ENCODE measurements at places on chromosomes 16 and 17.
A peak's percentile ranks its signal among the peaks of the same experiment; 100 is the strongest.

DNA sequence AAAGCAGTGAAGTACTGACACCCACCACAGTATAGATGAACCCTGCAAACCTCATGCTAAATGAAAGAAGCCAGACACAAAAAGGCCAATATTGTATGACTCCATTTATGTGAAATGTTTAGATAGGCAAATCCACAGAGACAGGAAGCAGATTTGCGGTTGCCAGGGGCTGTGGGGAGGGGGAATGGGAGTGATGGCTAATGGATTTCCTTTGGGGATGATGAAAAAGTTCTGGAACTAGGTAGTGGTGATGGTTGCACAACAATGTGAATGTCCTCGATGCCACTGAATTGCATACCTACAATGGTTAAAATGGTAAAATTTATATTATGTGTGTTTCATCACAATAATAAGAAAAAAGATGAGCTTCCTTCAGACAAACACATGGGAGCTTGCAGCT is 28.4 kb upstream of the WFIKKN2 start:
- no peak for DNase-seq

DNA sequence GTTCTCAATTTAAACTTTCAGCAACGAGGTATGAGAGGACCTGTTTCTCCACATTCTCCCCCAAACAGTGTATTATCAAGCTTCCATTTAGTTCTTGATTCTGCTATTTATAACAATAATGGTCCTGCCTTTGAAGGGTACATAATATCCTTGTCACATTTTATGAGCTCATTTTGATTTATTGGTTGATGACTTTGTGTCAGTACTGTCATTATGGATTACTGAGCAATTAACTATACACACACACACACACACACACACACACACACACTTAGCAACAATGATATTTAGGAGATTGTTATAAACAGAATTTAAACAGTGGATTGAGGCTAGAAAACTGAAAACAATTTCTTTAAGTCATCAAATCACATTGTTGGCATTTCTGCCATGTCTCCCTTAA is 7.0 kb downstream of the TMIGD1 start:
- no peak for DNase-seq

GRCh38 chr16:14097182-14097959 is 26.3 kb downstream of the MRTFB start:
- no peak for DNase-seq

DNA sequence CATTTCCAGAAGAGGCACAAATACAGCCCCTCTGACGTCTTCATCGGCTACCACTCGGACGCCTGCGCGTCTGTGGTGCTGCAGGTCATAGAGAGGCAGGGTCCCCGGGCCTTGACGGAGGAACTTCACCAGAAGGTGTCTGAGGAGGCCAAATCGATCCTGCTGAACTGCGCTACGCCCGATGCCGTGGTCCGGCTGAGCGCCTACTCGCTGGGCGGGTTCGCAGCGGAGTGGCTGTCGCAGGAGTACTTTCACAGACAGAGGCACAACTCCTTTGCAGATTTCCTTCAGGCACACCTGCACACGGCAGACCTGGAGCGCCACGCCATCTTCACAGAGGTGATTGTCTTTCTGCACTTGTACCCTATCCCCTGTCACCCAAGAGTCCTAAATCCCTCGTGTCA is 67.0 kb upstream of the ENDOV start:
- no peak for DNase-seq

GRCh38 chr17:10268005-10268404 is 69.6 kb upstream of the GAS7 start:
- no peak for DNase-seq

DNA sequence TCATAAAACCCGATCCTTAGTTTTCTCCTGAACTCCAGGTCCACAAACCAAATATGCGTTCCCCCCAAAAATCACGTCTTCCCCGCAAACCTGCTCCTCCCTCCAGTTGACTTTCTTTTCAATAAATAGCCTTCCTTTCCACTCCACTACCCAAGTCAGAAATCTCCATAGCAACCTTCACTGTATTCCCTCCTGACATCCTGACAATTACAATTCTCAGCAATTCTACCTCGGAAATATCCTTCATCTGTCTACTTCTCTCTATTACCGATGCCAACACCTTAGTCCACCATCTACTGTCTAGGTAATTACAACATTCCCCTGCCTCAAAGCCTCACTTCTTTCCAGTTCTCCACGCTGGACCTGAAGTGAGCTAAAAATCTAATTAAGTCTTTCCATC is 50.7 kb downstream of the SMURF2 start:
- no peak for DNase-seq

DNA sequence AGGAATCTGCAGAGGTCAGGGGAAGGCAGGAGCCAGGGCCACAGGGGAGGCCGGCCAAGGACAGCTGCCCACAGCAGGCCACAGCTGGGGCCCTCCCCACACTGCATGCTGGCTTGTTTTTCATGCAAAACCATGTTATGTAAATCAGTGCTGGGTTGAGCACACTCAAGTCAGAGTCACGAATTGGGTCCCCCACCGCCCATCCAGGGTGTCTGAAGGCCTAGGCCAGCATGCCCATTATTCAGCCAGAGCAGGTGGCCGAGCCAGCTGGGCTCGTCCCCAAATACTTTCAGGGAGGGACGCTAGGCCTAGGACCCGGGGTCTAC is 51.2 kb upstream of the TOB1 start:
- DNase-seq = no peak

GRCh38 chr17:39636587-39636926 is 387 bp upstream of the STARD3 start:
- DNase-seq = no peak

- peak; percentile 75 for DNase-seq
These were observed 104.3 kb downstream of the STXBP4 start for GRCh38 chr17:55072898-55073297.

- peak; percentile 64 for DNase-seq
These were observed 837 bp upstream of the PRDM7 start for GRCh38 chr16:90077757-90078578.

DNA sequence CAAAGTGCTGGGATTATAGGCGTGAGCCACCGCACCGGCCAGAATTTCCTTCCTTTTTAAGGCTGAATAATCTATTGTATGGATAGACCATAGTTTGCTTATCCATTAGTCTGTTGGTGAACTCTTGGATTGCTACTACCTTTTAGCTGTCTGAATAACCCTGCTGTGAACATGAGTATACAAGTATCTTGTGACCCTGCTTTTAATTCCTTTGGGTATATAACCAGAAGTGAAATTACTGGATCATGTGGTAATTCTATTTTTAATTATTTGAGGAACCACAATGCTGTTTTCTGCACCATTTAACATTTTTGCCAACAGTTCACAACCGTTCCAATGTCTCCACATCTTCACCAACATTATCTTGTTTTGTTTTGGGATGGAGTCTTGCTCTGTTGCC is 4.6 kb upstream of the OTOA start:
- no peak for DNase-seq

- no peak for DNase-seq
These were observed 77.1 kb upstream of the DNAH17 start for GRCh38 chr17:78654325-78654724.

GRCh38 chr17:73007407-73007806 is 85.1 kb downstream of the SLC39A11 start:
- no peak for DNase-seq

- DNase-seq = no peak
These were observed 31.5 kb downstream of the USP43 start for GRCh38 chr17:9676820-9677310.

- no peak for DNase-seq
These were observed 501 bp upstream of the AP2B1 start for GRCh38 chr17:35586569-35587073.

GRCh38 chr17:36017799-36018198 is at the start of gene CCL23:
Gene CCL23 (minus strand): TSS chr17:36017972. CDS start chr17:36017897, 75 bp downstream.
- no peak for DNase-seq

- no peak for DNase-seq
These were observed 52.6 kb downstream of the CYB5B start for GRCh38 chr16:69476920-69477443.

- no peak for DNase-seq
These were observed 197.0 kb downstream of the AXIN2 start for GRCh38 chr17:65364438-65364837.

- DNase-seq = no peak
These were observed 1.2 kb upstream of the PROCA1 start for GRCh38 chr17:28712705-28713415.

DNA sequence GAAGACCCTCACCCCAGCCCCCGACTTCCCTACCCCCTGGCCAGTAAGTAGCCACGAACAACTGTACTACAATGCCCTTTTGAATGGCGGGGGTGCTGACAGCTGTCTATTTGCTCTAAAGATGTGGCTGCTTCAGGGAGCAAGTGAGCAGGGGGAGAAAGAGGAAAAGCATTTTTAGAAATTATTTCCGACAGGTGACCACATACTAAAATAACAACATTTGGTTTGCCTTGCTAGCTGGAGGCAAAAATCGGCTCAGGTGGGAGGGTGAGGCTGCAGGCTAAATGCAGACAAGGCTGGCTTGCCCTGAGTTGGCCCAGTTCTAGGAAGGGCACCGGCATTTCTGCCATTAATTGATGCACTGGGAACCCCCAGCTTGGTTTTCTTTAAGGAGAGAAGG is 188.5 kb downstream of the XYLT1 start:
- DNase-seq = no peak

GRCh38 chr17:50609380-50610074 is 25.2 kb upstream of the ABCC3 start:
- DNase-seq = no peak

- DNase-seq = no peak
These were observed 31.9 kb upstream of the YPEL2 start for GRCh38 chr17:59299400-59300092.

- no peak for DNase-seq
These were observed 408.4 kb upstream of the EEF2KMT start for GRCh38 chr16:5506021-5506420.

DNA sequence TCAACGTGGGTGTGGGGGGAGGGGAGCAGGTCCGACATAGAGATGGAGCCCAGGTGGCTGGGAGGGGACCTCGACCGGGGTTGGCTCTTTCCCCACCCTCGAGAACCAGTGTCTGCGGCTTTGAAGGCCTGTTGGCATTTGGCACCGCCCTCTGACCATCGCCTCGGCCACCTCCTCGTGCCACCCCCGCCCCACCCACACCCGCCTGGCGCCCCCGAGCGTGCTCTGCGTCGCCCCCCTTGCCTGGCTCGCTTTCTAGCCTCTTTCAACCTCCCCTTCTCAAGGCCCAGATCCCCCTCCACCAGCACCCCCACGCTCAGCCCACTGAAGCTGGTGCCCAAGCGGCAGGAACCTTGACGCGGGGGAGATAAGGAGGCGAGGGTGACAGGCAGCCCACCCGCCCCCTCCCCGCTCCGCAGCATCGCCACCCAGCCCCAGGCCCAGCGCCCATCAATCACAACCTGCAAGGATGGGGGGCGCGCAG is 619 bp downstream of the CACNB1 start:
- peak; percentile 32 for DNase-seq

- DNase-seq = no peak
These were observed 22.6 kb downstream of the ZFHX3 start for GRCh38 chr16:73025151-73025855.

- no peak for DNase-seq
These were observed 643.5 kb downstream of the CDH11 start for GRCh38 chr16:64478252-64478906.

DNA sequence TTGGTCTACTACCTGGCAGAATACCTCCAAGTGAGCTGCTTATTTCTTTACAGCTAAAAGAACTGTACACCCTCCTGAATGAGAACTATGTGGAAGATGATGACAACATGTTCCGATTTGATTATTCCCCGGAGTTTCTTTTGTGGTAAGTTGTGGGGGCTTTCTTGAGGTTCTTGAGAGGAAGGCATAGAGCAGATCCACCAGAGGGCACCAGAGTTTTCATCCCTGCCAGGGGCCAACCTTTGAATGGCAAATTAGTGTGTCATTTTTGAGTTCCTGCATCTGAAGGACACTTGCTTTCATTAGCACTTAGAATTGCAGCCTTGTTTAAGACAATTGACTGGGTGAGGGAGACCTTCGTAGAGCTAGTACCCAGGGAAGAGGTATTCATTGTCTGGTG is 35.0 kb downstream of the NMT1 start:
- DNase-seq = peak; percentile 10

DNA sequence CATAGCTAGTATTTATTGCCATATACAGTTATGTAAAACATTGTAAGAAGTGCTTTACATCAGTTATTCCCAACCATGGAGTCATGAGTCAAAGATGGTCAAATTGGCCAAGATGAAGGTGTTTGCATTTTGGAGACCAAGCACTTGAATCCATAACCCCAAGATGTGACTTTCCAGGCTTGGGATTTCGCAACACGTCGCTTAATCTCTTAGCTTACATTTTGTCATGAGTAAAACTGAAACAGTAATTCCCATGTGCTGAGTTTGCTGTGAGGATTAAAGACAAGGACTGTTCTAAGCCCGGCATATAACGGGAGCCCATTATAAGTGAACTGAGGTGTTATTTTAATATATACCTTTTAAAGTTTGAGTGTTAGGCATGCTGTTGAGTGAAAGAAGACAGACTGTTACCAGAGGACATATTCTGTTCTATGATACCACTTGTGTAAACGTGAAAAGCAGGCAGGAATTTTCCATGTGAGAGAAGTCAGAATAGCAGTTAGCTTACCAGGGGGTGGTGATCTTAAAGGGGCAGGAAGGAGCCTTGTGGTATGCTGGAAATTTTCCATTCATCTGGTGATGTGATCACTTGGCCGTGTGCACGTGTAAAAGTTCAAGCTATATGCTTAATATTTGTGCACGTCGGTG is 484.9 kb downstream of the WWOX start:
- DNase-seq = no peak

DNA sequence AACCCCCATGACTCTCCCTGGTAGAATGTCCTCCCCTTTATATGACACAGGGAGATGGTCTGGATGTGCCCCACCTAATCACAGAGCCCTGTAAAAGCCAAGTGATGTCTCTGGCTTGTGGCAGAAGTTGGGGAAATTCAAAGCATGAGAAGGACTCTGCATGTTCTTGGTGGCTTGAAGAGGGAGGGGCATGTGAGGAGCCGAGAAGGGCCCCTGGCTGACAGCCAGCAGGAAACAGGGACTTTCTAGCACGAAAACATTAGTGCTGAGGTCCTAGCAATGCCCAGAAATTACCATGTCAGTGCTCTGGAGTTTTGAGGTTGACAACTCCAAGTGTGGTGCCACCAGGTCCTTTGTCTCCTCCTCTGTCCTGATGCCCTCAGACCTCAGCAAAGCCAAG is 75.9 kb downstream of the USP22 start:
- no peak for DNase-seq

DNA sequence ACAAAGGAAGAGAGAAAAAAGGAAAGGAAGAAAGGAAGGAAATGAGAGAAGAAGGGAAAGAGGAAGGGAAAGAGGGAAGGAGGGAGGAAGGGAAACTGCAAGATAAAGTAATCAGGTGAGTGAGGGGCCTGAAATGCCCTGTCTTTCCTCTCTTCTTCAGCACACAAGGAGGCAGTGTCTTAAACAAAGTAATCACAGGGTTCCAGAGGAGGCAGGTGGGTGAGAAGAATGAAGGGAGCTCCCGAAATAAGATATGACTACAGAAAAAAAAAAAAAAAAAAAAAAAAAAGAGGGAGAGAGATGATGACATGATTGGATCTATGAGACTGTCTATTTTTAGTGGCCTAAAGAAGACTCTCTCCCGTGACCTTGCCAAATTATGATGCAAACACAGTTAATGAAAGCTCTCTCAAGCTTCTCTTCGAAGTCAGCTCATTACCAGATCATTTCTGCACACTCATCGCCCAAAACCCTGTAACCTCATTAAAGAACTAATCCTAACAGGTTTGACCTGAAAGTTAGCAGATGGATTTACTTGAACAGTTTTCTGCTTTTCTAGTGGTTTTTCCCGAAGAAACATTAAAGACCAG is 53.6 kb downstream of the CDH11 start:
- DNase-seq = no peak

Measured in CD4-positive, alpha-beta T cell treated with Interleukin-17A for 1 hour (primary cell).